ENCODE measurements at places on chromosomes 12 and 14.

GRCh38 chr12:121595520-121595919 lies 14.7 kb upstream of the KDM2B start:
- no peak for DNase-seq

DNA sequence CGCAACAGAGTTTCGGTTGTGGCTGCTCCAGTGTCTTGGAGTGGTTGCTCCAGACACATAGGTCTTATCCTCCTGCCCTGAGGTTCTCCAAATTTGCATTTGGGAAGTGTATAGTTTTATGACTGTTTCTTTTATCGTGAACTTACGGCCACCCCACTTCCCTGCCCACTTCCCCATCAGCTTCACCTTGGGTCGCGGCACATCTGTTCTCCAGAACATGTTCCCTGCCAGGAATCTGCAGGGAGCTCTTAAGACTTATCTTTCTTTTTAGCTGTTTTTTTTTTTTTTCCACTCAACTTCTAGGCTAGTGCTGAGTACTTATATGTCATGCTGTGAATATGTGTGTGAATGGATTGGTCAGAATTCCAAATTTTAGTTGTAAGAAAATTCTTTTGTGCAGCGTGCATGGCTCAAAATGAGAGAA lies 75.4 kb downstream of the ETV6 start:
- no peak for DNase-seq

DNA sequence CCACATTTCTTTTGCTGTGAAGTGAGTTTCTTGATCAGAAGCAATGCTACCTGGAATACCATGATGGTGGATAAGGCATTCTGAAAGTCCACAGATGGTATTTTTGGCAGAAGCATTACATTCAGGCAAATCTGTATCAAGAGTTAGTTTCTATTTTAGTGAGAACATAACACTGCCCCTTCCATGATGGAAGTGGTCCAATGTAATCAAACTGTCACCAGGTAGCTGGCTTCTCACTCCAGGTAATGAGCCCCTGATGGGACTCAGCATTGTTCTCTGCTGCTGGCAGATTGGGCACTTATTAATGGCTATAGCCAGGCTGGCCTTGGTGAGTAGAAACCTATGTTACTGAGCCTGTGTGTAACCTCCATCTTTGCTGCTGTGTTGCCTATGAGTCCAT lies 80.7 kb downstream of the KCNA5 start:
- DNase-seq: no peak

- no peak for DNase-seq
These were observed 265.1 kb downstream of the BTG1 start for GRCh38 chr12:91880528-91880927.

DNA sequence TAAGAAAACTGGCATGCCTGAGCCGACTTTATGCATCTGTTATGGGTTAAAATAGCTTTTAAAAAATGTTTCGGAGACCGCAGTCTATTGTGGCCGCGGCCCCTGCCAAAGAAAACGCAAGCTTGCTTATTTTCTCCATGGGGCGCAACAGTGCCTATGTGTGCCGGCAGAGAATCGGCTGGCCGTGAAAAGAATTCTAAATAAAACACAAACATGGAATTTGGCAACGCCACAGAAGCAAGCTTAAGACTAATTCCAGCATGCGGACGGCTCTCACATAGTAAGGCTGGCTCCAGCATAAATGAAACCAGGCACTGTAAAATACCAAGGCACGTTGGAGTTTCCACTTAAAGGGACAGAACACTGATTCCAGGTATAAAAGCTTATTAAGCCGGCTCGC lies 56.7 kb downstream of the BCL11B start:
- DNase-seq: no peak

DNA sequence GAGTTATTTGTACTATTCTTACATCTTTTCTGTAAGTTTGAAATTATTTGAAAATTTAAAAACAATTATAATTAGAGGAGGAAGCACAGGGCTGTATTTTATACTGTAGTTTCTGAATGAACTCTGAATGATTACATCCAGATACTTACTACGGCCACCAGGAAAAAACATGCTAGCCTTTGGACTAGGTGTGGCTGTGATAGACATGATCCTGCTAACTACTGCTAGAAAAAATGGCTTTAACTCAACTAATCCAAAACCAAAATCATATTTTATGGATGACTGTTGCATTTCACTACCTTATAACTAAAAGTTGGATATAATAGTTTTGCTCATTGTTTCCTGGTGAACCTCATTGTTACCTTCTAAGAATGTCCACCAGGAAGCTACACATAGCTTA lies 15.1 kb upstream of the SLC25A3 start:
- DNase-seq: no peak

DNA sequence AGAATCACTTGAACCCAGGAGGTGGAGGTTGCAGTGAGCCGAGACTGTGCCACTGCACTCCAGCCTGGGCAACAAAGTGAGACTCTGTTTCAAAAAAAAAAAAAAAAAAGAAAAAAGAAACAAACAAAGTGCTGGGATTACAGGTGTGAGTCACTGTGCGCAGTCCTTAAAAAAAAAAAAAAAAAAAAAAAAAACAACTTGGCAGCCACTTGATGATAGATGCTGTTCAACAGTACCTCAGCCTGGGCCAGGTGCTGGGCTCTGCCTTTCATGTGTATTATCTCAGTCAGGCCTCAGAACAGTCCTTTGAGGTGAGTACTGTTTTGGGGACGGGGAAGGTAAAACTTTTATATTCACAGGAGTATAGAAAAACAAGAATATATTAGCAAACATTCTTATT lies 9.6 kb downstream of the ACADS start:
- DNase-seq: no peak

DNA sequence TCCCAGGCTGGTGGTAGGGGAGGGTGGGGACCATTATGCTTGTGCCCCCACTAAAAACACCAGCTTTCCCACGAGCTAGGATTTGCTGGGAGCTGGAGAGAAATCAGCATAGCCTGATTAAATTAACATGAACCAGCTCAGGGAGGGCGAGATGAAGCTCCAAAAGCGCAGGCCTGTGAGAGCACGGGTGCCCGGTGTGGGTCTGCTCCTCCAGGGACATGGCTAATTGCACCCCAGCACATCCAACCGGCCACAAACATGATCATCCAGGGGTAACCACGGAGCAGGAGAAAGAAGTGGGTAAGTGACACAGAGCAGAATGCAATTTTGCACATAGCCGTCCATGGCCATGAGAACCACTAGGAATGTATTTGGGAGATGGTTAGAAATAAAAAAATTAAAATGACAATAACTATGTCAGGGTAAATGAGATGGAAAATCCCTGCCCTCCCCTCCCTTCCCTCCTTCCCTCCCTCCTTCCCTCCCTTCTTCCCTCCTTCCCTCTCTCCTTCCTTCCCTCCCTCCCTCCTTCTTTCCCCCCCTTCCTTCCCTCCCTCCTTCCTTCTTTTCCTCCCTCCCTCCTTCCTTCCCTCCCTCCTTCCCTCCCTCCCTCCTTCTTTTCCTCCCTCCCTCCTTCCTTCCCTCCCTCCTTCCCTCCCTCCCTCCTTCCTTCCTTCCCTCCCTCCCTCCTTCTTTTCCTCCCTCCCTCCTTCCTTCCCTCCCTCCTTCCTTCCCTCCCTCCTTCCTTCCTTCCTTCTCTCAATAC lies 26.9 kb downstream of the CLMN start:
- no peak for DNase-seq

DNA sequence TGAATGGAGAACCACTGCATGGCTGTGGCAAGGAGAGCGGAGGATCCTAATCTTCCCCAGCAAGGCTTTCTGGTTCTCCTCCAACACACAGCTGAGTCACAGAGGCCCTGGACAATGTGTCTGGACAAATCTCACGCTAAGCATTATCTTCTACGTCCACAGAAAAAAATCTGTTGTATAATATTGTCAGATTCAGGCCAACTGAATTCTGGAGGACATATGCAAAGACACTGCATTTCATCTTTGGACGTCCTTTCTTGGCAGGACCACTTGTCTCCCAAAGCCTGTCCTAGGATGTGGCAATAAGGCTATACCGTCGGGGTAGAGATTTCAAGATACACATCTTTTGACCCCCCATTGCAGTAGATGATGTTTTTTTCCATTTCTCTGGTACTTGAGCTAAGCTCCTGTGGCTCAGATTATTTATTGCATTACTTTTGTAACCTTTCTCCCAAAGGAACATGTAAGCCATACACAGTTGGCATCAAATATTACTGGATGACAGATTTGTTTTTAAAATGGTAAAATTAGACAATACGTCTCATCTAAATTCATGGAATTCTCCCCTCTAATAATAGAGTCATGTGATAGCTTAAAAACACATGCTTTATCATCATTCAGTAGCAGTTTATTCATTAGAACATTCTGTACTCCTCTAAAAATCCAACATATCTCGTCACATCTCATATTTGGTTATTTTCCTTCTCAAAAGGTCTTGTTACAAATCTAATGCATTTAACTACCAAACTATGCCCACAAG lies 19.4 kb downstream of the LMO3 start:
- DNase-seq: no peak

GRCh38 chr12:121578230-121579189 lies 2.3 kb downstream of the KDM2B start:
- peak; percentile 23 for DNase-seq

Data from activated naive CD4-positive, alpha-beta T cell (primary cell).